ENCODE measurements at places on chromosomes 11 and 22. TPM values are rescaled to one million over a fixed set of nuclear protein-coding genes. Genes with fewer than 3 reads are reported as not detected.

- no peak for DNase-seq
These were observed 10.4 kb upstream of the ANO1 start for GRCh38 chr11:70067591-70068341.

- no peak for DNase-seq
These were observed 754.0 kb upstream of the FAT3 start for GRCh38 chr11:91470656-91471055.

GRCh38 chr22:39743935-39744334 lies 149.6 kb downstream of the ENTHD1 start:
- no peak for DNase-seq

DNA sequence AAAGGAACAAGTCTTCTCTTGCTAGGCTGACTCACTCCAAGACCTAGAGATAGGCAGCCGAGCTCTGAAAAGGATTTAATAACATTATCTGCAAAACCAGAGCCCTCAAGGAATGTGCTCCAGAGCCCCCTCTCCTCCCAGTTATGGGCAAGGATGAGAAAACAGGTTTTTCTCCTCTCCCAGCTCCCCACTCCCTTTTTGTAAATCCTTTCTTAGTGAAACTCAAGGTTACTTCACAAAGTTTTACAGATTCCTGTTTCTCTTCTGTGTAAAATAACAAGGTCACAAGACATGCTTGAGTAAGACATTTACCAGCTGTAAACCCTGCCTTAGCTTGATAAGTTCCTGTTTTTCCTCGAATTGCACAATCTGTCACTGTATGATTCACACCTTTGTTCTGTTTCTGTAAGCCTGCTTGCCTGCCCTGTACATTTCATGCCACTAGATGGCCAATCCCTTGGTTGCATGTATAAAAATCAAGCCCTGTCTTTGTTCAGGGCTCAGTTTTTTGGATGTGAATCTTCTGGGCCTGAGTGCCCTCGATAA lies 489.4 kb downstream of the KCNA4 start:
- no peak for DNase-seq

DNA sequence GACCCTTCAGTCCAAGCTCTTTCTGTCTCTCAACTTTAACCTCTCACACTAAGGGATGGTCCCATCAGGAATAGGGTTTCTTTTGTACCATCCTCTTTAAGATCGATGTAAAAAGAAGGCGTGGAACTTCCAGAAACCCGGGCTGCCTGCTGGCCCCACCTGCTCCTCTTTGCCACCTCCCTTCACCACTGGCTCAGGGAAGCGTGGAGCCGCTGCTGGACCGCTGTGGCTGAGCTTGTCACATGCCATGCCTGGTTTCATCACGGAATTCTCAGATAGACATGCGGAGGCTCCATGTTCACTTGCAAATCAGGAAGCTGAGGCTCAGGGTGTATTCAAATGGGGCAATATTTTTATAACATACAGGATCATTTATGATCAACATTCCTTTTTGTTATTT lies 399.7 kb downstream of the BRD1 start:
- no peak for DNase-seq

DNA sequence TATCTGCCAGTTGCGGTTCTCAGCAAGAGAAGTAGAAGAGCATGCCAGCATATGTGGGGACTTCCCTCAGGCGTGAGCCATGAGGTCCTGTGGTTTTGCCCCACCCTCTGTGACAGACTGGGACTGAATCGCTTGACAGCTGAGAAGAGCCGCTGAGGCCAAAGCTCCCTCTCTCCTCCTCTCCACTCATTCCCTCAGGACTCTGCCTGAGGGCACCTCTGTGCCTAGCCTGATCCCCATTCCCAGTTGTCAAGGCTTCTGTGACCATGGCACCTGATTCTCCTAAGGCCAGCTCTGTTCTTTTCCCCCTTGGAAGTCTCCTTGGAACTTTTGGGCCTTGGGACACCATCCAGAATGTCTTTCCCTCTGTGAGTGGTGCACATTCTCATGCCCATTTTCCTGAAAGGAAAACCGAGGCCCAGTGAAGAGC lies 27.0 kb downstream of the ART5 start:
- no peak for DNase-seq

Gene GAL3ST1
- not detected for total RNA-seq

Gene DEPDC7
- 9.7 TPM for total RNA-seq

Measured in esophagus squamous epithelium (tissue), 5 donors.